ENCODE measurements at places on chromosomes 7 and 10.

GRCh38 chr10:17122726-17123661 lies 6.6 kb downstream of the CUBN start:
- no peak for DNase-seq

- no peak for DNase-seq
Measured at GRCh38 chr7:86976958-86977357, 82.5 kb downstream of the ELAPOR2 start.

- peak; percentile 33 for DNase-seq
Measured at GRCh38 chr7:34747867-34748727, 90.1 kb downstream of the NPSR1 start.

- no peak for DNase-seq
Measured at GRCh38 chr7:126760914-126761577, 491.7 kb downstream of the GRM8 start.

DNA sequence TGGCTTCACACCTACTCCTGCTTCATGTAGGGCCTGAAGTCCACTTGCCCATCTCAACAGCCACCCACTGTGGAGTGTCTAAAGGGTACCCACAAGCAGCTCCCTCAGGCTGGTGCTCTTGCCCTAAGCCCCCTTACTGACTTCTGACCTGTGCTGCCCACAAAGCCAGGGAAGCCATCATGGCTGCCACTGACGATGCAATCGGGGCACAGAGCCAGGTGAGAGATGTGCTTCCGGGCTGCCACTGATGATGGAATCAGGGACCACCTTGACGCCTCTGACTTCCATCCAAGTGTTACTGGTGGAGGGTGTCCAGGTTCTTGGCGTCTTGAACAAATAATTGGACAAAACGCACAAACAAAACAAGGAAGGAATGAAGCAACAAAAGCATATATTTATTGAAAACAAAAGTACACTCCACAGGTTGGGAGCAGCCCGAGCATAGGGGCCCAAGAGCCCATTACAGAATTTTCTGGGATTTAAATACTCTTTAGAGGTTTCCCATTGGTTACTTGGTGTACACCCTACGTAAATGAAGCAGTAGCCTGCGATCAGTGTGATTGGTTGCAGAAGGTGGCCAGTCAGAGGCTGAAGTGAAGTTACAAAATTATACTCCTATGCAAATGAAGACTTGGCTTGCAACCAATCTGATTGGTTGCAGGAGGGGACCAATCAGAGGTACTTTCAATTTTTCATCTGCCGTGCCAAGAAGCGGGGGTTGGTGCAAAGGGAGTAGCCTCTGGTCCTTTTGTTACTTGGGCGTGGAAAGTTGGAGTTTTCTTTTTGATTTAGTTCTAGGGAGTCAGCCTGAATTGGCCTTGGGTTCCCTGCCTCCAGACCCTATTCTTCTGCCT lies 4.5 kb downstream of the CPA2 start:
- DNase-seq: no peak

GRCh38 chr7:127782654-127783559 lies 130.9 kb downstream of the SND1 start:
- no peak for DNase-seq

DNA sequence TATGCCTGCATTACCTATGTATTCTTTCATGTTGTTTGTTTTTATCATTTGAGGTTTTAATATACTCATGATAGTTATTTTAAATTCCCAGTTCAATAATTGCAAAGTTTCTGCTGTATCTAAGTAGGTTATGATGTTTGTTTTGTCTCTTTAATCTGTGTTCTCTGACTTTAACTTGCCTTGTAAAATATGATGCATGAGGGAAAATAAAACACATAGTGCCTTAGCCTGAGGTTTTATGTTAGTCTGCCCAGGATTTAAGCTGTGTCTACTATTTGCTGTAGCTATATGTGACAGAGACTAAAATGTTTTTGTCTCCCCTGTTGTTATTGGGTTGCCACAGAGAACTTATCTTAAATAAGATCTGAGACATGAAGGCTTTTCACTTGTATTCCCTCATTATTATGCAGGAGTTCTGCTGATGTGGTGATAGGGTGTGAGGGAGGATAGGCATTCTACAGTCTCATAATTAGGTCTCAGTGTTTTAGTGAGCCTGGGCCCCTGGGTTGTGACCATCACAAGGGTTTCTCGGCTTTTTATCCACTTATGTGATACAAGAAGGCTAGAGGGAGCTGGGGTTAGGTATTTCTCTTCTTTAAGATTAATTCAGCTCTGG lies 582.5 kb downstream of the CNTNAP2 start:
- no peak for DNase-seq

DNA sequence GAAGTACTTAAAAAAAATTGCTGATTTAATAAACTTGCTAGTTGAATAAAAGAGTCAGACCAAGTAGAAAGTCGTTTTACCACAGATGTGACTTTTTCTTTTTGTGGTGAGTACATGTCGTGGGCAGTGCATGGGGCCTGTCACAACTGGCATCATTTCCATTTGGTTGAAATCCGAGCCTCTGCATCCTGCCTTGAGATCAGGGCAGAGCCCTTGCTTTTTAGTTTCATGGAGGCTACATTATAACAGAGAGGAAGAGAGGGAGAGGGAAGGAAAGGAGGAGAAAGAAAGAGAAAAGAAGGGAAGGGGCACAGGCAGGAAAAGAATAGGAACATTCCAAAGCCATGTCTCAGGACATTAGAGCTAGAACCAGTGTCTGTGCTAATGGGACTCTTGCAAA lies 20.4 kb upstream of the INSYN2A start:
- no peak for DNase-seq

DNA sequence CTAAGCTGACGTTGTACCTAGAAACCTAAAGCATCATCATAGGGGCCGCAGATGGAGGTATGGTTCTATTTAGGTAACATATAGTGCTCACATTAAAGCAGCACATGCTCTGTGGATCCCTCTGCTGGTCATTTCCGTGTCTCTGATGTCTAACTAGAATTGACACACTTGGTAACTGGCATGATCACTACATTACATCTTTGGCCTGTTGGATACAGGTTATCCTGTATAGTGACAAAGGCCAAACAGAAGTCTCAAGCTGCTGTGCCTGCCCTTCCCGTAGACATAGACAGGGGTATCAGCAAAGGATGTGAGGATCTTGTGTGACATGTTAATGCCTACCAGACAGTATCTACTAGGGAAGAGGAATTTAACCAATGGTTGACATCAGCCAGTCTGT lies 51.2 kb downstream of the KIF5B start:
- DNase-seq: peak; percentile 70
